NCI-H460 (cell line): ENCODE measurements at places on chromosomes 3 and 15.

DNA sequence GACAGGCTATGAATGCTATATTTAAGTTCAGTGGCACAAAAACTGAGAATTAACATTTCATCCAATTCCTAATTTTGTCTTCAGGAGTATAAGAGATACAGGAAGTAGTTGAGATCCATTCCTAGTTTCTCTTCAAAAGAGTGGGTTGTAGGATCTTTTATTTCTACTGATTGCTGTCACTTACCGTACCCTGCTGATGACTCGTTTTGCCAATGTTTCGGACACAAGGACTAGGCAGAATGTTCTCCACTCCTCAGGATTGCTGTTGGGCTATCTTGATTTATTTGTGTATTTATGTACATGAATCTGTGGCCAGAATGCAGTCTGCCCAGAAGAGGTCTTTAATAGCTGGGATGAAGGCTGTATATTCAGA, 11.9 kb downstream of the ARL8B start:
- no peak for DNase-seq

GRCh38 chr3:192747145-192747544, 19.8 kb upstream of the FGF12 start:
- DNase-seq: no peak

GRCh38 chr3:183265834-183266417, 12.9 kb downstream of the B3GNT5 start:
- DNase-seq: no peak

DNA sequence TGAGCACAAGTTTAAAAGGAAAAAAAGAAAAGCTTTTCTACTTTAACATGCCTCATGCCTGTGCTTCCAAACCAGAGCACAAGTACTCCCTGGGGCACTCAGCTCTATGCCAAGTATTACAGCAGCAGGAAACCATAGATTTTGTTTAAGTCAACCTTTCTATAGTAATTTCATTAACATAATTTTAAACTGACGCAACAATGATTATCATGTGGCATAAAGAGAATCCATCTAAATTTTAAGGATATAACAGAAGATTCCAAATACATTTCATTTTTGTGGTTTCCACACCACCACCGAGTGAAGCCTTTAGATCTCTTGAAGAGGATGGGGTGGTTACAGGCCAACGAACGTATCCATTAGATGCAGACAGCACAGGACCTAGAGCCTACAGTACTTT, 112.1 kb downstream of the TNIK start:
- DNase-seq: no peak

DNA sequence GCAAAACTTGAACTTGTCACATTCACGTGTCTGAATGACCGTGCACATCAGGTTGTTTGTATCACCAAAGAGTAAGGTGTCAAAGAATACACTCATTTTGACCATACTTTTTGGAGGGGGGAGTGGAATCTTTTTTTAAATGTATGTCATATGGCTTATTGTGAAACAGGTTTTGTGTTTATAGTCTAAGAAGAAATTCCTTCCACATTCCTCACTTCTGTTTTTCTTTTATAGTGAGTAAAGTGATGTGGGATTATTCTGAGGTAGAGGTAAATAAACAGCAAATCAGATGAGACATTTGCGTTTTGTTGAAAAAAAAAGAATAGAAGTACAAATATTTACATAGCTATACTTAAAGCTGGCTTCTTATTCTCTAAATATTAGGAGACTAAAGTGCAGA, 33.0 kb downstream of the SRP14 start:
- no peak for DNase-seq

DNA sequence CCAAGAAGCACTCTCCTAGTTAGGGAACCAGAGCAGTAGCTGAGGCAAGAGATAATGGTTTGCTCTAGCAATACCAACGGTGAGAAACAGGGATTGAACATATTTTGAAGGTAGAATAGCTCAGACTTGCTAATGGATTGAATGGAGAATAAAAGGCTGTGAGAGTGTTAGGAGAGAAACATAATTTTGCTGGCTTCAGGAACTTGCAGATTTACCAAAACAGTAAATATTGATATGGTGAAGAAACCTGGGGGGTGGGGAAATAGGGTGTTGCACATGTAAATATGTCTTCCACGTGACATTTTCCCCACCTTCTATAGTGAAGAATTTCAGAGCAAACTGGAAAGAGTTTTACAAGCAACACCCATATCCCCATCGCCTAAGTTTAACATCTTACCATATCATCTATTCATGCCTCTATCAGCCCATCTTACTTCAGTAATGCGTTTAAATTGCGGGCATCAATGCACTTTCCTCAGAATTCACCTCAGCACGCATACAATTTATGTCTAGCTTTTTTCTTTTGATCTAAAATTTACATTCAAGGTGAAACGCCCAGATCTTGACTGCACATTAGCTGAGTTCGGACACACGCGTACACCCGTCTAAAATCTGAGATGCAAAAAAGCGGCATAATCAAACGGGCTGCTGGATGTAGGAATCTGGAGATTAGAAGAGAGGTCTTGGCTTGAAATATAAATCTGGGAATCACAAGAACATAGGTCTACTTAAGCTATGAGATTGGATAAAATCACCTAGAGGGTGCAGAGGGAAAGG, 891 bp upstream of the NR1D2 start:
- DNase-seq: no peak

DNA sequence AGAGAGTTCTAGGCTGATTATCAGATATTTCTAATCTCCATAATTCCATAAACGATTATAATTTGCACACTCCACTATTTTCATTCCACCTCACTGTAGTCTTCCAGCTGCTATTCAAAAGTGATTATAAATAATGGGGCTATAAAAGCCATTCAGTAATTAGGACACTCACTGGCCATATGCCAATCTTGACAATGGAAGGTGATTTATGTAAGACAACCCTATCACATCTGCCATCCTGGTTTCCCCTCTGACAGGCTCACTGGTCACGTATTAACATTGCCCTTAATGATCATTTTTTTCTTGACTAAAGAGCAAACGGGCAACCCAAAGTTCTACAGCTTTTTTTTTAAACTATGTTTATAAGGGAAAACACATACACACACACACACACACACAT, 402.4 kb downstream of the MAGI1 start:
- no peak for DNase-seq

DNA sequence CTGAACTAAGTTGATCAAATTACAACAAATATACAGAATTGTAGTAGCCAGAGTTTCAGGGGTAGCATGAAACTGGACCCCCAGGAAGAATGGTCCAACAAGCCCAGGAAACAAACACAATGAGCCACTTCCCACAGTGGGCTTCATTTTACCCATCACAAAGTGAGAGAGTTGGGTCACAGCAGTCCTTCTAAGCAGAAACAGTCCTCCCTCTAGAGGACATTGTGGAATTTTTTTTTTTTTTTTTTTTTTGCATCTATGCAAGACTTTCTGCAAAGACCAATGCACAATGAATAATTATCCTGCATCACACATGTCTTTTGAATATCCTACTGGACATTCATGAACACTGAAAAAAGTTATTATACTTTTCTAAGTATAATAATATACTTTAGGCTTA, 73.8 kb upstream of the ATP13A5 start:
- DNase-seq: no peak

- DNase-seq: no peak
Observed at GRCh38 chr3:124079912-124080276, 88.0 kb upstream of the ROPN1 start.

GRCh38 chr3:177800561-177800960, 603.3 kb upstream of the TBL1XR1 start:
- DNase-seq: no peak

GRCh38 chr3:37984596-37984995, 6.0 kb upstream of the VILL start:
- DNase-seq: no peak

DNA sequence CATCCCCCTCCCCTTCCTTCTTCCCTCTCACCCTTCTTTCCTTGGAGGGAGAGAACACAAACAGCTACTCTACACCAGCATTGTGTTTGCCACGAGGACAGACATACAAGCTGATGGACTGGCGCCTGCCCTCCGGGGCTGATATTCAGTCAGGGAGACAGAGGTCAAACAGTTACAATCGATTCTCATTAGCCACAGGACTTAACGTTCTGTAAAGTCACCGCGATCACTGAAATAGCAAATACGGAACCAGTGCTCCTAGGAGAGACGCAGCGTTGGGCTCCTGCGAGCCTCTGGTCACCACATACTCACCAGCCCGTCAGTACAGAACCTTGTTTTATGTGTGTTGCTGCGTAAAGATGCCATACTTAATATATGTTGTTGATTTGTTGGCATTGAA, 108.8 kb downstream of the LRRK1 start:
- no peak for DNase-seq

GRCh38 chr3:73653351-73653750, 28.6 kb upstream of the PDZRN3 start:
- no peak for DNase-seq

GRCh38 chr3:164879201-164879600, 199.1 kb downstream of the SI start:
- DNase-seq: no peak

- no peak for DNase-seq
Observed at GRCh38 chr15:98720577-98721565, 72.5 kb downstream of the IGF1R start.

DNA sequence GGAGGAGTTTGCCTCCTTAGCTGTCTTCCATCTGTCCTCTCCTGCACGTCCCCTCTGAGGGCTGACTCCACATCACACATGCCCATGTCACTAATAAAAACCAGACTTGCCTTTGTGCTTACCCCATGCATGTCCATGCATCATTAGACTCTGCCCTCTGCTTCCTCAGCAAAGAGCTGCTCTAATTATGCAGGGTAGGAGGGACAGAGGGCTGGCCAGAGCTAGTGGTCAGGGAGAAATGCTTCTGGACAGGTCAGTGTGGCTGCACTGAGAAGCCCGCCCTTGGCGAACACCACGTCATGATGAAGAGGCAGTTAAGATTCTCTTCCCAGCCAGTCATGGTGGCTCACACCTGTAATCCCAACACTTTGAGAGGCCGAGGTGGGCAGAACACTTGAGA, 8.9 kb downstream of the CA12 start:
- DNase-seq: no peak

GRCh38 chr3:157872902-157873301, 233.3 kb downstream of the SHOX2 start:
- DNase-seq: no peak

DNA sequence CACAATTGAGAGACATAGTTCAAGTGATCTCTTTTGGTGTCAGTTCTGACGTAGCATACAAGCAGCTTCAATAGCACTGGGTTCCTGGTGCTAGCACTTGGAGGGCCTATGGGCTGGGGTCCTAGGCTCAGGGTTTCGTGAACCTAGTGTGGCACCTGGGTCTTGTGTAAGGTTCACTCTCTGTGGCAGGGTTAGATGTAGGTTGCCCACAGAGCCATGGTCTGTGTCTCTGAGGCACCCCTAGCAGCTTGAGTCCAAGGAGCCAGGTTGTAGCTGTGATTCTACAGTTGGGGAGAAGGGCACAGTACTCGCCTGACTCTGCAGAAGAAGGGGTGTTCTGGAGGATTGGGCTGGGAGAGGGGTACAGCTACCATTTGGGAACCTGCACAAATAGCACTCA, 282.6 kb upstream of the LRRC3B start:
- DNase-seq: no peak

GRCh38 chr3:32442766-32443165, 51.1 kb downstream of the CMTM7 start:
- DNase-seq: no peak

DNA sequence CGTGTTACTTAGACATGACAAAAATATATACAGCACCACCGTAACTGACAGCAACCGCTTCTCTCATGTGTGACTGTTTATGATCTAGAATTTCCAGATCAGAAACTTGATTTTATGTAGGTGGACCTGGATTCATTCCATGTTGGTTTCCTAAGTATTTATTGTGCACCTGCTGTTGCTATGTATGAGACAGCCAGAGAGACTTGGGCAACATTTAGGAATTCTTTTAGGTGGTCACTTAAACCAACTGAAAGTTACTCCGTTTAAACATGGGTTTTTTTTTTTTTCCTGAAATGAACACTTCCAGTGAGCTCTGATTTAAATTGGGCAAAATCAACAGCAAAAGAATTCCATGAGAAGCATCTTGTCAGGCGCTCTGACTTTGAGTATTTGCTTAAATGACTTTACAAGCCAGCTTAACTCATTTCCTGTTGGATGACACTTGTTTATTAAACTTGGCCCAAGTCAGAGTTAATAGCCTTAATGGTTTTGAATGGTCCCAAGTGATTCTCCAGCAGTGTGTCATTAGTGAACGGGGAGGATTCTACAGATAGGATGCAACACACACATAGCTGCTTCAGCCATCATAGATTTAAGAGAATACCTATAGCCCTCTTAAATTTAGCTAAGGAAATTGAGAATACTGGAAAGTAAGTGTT, 31.8 kb downstream of the MITF start:
- DNase-seq: no peak
